ENCODE measurements at places on chromosomes 7 and 10.
A peak's percentile ranks its signal among the peaks of the same experiment; 100 is the strongest.

GRCh38 chr10:58661336-58661735, 148.7 kb downstream of the BICC1 start:
- DNase-seq: peak; percentile 66

GRCh38 chr7:2192831-2193534, 39.8 kb downstream of the MAD1L1 start:
- no peak for DNase-seq

GRCh38 chr7:81934596-81935301, 164.9 kb upstream of the HGF start:
- no peak for DNase-seq

DNA sequence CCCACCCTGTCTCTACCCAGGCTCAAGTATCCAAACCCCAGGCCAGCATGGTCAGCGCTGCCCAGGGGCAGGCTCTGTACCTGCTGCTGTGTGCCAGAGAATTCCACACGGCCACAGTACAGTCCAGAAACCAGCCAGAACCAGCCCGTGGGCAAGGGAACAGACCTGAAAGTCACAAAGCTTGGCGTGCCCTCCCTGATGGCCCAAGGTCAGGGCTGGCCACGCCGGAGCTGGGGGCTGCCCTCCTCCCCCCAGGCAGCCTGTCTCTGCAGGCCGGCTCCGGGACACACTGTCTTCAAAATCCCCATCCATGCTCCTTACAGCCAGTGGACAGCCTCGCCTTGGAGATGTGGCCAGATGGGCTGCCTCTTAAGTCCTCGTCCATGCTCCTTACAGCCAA, 78.4 kb downstream of the CTBP2 start:
- no peak for DNase-seq

DNA sequence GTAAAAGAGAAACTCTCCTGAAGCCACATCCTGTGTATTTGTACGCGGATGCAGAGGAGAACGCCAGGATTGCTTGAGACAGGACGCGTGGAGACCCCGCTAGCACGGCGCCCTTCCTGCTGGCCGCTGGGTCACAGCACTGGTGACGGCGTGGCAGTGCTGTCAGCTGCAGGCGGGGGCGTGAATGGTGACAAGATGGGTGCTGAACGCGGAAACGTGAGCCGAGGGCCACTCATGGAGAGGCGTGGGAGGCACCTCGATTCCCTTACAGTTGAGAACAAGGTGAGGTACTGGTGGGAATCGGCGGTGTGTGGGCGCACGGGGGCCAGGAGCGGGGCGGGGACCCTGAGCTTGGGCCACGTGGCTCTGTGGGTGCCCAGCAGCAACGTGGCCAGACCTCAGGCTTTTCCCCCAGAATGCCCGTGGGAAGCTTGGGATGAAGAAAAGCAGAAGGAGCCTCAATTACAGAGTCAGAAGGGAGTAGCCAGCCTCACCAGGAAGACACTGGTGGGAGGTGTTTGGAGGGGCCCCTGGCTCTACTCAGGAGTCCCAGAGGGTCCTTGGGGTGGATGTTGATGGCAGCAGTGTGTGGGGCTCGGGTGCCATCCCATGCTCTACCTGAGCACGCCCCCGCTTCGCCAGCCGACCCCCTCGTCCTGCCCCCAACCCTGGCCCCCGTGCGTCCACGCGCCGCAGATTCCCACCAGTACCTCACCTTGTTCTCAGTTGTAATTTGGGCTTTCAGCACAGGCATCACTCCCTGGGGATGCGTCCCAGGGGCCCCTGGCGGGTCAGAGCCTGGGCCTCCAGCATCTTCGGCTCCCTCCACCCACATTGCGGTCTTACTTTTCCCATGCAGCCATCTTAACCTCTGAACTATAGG, 208.4 kb upstream of the TCERG1L start:
- no peak for DNase-seq

DNA sequence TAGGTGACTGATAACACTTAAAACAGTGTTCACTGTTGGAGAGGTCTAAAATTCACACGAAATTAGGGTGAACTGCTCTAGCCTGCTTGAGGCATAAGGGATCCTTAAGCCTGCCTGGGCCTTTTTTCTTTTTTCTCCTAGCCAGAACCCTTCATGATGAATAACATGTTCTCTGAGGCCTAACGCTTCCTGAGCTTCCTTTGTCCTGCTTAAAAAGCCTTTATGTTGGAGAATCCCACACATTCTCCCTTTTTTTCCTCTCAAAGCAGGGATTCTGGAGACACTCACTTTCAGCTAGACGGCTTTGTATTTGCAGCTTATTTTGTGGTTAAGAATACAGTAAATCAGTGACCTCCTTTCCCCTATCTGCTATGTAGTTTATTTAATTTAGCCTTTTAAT, 354.7 kb upstream of the PHF14 start:
- no peak for DNase-seq

DNA sequence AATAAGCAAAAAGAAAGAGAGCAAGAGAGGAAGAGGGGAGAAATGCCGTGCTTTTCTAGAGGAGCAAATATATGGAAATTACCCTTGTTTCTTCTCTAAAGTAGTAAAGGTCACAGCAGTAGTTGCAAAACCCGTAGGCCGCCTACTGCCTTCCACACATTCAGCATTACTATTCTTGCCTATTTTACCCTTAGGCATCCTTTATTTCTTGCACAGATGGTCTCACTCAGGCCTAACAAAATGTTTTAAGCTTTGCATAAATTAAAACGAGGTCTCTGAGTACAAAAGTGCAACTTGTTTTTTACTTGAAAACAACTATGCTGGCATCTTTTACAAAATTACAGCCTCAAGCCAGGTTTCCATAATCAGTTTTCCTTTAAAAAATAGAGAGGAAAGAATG, 644.6 kb downstream of the AUTS2 start:
- DNase-seq: no peak

GRCh38 chr10:71742301-71743088, 22.9 kb upstream of the C10orf105 start:
- no peak for DNase-seq

DNA sequence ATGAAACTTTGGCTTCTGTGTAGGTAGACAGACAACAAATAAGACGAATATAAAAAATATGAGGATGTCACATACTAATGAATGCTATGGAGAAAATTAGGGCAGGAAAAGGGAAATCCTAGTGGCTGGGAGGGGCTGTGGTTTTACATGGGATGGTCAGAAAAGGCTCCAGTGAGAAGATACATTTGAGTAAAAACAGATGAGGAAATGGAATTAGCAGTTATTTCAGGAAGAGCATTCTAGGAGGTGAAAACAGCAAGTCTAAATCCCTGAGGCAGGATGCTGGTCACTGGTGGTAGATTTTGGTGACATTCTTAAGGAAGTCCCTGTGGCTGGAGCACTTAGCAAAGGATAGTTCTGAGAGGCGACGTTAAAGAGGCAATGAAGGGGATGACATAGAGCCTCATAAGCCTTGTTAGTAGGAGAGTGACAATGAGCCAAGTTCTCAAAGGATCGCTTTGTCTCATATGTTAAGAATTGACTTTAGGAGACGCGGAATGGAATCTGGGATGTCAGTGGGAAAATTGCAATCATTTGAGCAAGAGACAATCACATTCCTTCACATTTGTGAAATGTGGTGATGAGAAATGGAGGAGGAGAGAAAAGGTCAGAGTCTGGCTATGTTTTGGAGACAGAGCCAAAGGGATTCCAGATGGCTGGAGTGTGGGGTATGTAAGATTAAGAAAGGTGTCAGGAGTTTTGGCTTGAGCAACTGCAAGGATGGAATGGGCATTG, 384.7 kb upstream of the FZD8 start:
- DNase-seq: no peak

- no peak for DNase-seq
Measured at GRCh38 chr10:29736366-29737073, 101.7 kb upstream of the SVIL start.

Data from fibroblast of skin of left biceps (primary cell).